CD4-positive, alpha-beta T cell (primary cell): ENCODE measurements at places on chromosomes 12 and 14. TPM values are rescaled to one million over a fixed set of nuclear protein-coding genes. Genes with fewer than 3 reads are reported as not detected.
A peak's percentile ranks its signal among the peaks of the same experiment; 100 is the strongest.

- no peak for DNase-seq
These were observed 122.5 kb downstream of the PHLDA1 start for GRCh38 chr12:75908961-75909605.

DNA sequence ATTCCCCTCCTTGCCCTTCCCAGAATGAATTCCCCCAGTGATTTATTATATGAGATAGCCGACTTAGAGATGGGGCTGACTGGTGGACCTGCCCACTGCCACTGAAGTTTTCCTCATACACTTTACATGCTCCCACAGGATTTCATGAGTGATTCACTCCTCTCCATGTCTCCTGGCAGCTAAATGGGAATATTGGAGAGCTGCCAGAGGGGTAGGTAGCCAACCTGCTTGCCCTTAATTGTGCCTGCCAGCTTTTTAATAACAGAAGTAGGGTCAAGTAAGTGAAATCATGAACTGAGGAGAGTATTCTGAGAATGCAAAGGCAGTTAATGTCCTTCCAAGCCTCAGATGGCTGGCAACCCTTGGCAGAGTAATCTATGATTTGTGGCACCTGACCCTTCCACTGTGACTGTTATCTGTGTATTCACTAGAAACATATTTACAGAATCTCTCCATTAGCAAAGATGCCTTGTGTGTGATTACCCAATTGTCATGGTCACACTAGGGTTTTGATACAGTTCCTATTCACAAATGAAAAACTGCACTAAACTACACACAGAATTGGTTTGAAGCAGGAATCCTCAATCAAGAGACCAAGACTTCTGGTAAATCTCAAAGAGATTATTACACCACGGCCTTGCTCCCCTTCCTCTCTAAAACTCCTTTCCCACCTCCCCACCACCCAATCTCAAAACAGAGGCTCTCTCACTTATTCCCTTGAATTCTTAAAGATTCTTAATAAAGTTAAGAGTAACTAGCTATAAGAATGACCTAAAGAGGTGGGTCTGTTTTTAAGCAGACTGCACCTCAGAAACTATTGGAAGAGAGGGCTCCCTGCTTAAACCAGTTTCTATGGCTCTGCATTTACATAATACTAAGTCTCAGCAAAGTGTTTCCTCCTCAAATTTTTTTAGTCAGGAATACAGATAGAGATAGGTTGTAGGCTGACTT lies 17.2 kb downstream of the NKX2-1 start:
- no peak for DNase-seq

DNA sequence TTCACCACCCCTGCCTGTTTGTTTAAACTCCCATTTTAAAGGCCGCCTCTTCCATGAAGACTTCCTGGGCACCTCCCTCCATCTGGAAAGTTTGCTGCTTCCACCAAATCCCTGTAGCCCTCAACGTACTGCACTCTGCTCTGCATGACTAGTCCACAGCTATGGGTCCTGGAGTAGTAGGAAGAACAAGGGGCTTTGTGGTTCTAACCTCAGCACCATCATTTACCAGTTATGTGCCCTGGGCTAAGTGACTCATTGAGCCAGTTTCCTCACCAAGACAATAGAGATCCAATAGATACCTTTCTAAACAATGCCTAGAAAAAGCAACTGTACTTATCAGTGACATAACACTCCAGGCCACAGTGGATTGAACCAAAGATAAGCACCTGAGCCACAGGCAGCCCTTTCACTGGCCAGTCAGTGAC lies 8.5 kb upstream of the LTBP2 start:
- DNase-seq: peak; percentile 32

GRCh38 chr14:58747181-58747580 lies 109.4 kb downstream of the DACT1 start:
- no peak for DNase-seq

- DNase-seq: no peak
These were observed 128.8 kb downstream of the LMNTD1 start for GRCh38 chr12:25424211-25424731.

DNA sequence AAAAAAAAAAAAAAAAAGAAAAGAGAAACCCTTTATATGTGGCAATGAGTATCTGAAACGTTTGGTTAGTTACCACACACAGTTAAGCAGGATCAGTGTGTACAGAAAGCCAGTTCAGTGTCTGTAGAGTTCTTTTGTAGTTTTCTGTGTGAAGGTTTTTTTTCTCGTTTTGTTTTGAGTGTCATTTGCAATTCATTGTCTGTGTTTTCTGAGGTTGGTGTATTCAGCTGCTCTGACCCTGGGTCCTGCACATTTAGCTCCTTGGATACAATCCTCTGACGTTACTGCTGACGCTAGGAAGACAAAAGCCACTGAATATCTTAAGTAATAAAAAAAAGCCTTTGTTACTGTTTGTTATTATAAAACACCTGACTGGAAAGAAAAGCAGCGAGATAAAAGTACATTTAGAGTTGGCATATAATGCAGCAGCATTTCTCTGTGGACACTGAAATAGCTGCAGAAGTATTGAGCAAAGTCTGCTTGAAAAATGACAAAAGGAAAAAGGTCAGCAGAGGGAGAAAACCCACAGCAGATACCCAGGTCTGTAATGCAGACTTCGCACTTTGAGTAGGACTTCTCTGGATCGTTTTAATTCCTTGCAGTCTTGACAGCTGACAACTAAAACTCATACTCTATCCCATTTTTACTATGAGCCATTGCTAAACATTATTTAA lies 89.0 kb downstream of the POLR3B start:
- no peak for DNase-seq

DNA sequence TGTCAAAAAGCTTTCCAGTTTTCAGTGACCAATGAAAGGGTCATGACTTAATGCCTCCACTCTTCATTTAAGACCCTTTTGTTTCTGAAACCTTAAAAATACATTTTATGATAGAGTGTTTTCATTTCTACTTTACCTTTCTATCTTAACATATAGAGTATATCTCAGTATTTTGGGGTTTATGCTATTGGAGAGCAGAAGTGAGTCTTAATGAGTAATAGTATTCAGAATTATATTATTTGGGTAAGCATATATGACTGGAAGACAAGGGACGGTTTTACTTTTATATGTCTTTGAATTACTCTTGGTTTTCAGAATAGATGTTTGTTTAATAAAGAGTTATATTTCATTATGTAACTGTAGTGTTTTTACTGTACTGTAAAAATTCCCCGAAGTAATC lies 10.8 kb downstream of the ARHGAP5 start:
- DNase-seq: no peak

- DNase-seq: no peak
These were observed 22.2 kb downstream of the TMEM63C start for GRCh38 chr14:77203611-77204458.

GRCh38 chr12:95386051-95386450 lies 87.9 kb upstream of the METAP2 start:
- DNase-seq: no peak

- no peak for DNase-seq
These were observed 11.7 kb downstream of the COCH start for GRCh38 chr14:30885840-30886740.

DNA sequence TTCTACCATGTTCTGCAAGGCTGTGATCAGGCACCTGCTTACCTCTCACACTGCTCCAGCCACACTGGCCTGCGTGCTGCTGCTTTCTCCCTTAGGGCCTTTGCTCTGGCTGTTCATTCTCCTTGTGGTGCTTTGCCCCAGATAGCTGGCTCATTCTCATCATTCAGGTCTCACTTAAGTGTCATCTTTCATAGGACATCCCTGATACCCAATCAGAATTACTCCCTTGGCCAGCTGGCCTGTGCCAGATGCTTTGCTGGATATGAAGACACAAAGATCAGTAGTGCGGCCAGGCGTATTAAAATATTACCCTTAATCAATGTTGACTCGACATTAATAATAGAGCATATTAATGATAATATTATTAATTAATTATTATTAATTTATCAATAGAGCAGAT lies 143.8 kb upstream of the FGD4 start:
- DNase-seq: no peak

- no peak for DNase-seq
These were observed 125.7 kb upstream of the KRAS start for GRCh38 chr12:25376407-25376806.

DNA sequence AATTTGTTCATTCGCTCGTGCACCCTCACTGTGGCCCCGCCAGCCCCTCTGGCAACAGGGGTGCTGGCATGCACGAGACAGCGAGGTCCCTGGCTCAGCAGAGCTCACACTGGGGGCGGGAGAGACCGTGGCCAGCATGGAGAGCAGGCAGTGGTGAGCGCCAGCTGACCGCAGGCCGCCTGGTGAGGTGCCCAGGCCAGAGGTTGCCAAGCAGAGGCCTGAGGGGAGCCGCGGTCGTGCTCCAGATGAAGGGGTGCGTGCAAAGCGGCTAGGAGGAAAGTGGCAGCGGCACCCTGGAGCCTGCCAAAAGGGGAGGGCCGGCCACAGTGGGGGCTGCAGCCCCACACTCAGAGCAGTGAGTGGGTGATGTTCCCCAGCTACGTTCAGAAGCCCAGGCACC lies 56.1 kb downstream of the CDC42BPB start:
- DNase-seq: no peak

GRCh38 chr12:26822026-26822425 lies 11.0 kb downstream of the ITPR2 start:
- no peak for DNase-seq

DNA sequence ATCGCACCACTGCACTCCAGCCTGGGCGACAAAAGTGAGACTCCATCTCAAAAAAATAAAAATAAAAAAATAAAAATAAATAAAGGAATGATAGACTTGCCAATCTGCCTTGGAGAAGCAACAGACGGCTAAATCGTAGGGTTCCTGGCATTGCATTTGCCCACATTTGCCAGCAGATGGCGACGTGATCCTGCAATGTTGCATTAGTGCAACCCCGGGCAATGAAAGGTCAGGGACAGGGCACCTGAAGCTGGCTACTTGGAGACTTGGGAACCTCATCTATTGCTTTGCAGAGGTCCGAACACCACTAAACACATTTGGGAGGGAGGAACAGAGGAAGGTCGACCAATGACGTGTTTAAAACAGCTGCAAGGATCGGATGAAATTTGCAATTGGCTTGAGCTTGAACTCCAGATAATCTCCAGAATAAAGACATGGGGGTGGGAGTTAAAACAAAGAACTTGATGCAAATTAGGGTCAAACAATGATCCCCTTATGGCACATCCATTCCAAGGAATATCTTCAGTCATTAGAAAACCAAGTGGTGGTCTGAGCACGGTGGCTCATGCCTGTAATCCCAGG lies 34.6 kb downstream of the SPRING1 start:
- peak; percentile 56 for DNase-seq

GRCh38 chr12:55711786-55712553 lies 3.9 kb upstream of the BLOC1S1 start:
- no peak for DNase-seq

DNA sequence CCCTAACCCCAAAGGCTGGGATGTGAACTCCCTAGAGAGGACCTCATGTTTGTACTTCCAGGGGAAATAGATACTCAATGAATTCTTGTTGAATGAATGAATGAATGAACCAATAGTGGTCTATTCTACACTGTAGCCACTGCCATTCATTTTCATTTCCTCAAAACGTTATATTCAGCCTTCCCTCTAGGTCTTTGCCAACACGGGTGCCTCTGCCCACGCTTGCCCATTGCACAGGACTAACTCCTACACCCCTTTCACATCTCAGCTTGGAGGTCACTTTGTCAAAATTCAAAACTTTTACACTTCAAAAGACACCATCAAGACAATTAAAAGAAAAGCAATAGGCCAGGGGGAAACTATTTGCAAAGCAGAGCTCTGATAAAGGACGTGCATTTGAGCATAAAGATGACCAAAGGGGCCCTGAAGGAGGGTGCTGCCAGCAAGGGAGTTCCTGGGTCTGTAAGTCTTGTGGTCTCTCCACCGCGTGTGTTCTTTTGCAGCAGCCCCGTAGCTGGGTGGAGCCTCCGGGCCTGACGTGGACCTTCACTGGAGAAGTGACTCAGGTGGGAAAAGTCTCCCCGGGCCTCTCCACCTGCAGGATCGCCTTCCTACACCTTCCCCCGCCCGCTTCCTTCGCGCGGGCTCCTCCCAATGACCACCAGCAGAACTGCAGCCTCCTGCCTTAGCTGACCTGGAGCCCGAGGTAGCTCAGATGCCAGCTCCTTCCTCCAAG lies 31.5 kb downstream of the TMEM63C start:
- DNase-seq: no peak

DNA sequence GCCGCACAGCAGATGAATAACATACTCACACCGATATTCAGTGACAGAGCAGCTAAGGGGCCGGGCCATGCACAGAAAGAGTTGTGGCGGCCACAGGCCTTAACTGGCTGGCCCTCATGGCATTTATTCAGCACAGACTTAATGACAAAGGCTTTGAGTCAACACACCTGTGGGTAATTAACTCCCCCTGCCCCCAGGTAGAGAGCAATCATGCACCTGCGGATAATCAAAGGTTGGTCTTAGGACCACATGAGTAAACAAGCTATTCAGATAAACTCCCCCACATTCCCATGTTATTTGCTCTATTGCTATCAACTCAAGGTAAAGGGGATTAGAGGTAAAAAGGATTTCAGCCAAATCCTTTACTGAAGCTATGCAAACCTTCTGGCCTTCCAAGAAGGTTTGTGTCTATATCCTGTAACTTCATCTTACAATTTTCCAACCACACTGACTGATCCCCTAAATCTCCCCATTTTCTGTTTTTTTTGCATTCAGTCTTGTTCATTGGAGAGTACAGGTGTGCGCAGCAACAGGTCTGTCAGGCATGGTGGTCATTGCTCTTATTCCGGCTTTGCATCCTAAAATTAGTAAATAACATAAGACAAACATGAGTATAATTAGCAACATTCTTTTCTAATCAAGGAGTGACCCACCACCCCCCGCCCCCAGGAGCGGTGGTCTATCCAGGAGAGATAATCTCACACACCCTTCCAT lies 16.9 kb upstream of the BLTP3B start:
- DNase-seq: no peak

GRCh38 chr12:90989686-90990111 lies 15.1 kb downstream of the EPYC start:
- DNase-seq: no peak

Gene WDHD1
- 1.8 TPM for total RNA-seq

Gene OVCH1
- total RNA-seq: not detected

Gene C3AR1
- total RNA-seq: 1.4 TPM

Gene SRRM4
- total RNA-seq: not detected

Gene ETFBKMT
- total RNA-seq: 0.92 TPM

Gene SP7
- 0.14 TPM for total RNA-seq

Gene ART4
- total RNA-seq: not detected
